ENCODE measurements at places on chromosomes 4 and X. TPM values are rescaled to one million over a fixed set of nuclear protein-coding genes. Genes with fewer than 3 reads are reported as not detected.

The KLB gene
- polyA plus RNA-seq = 0.85 TPM

The NAT8L gene
- 3.7 TPM for polyA plus RNA-seq

The EDA gene
- 0.52 TPM for polyA plus RNA-seq

The TRAPPC2 gene
- polyA plus RNA-seq = 16.1 TPM

The RNF212 gene
- polyA plus RNA-seq = 0.39 TPM

The SCML1 gene
- polyA plus RNA-seq = 9.1 TPM

The CT45A8 gene
- not detected for polyA plus RNA-seq

The TMEM164 gene
- 2.3 TPM for polyA plus RNA-seq

The SSX1 gene
- polyA plus RNA-seq = not detected

The DTHD1 gene
- polyA plus RNA-seq = 0.77 TPM

The SPATA18 gene
- not detected for polyA plus RNA-seq

The SPANXC gene
- polyA plus RNA-seq = not detected

The ZNF711 gene
- polyA plus RNA-seq = 24.8 TPM

The AADAT gene
- polyA plus RNA-seq = 0.22 TPM
